CD4-positive, CD25-positive, alpha-beta regulatory T cell (primary cell): ENCODE measurements at places on chromosomes 3 and 15. TPM values are rescaled to one million over a fixed set of nuclear protein-coding genes. Genes with fewer than 3 reads are reported as not detected.

RASGRP1 gene
- total RNA-seq = 216 TPM

EFCC1 gene
- 0.15 TPM for total RNA-seq

STRA6 gene
- not detected for total RNA-seq

CPNE9 gene
- total RNA-seq = not detected

ANKRD63 gene
- 0.35 TPM for total RNA-seq

MKRN2OS gene
- not detected for total RNA-seq

DPPA2 gene
- total RNA-seq = not detected

CHRM5 gene
- not detected for total RNA-seq

STAC gene
- total RNA-seq = 0.62 TPM

CPN2 gene
- total RNA-seq = not detected

PRSS50 gene
- not detected for total RNA-seq
